DMS153 (cell line): ENCODE measurements at places on chromosomes 3 and 15.

DNA sequence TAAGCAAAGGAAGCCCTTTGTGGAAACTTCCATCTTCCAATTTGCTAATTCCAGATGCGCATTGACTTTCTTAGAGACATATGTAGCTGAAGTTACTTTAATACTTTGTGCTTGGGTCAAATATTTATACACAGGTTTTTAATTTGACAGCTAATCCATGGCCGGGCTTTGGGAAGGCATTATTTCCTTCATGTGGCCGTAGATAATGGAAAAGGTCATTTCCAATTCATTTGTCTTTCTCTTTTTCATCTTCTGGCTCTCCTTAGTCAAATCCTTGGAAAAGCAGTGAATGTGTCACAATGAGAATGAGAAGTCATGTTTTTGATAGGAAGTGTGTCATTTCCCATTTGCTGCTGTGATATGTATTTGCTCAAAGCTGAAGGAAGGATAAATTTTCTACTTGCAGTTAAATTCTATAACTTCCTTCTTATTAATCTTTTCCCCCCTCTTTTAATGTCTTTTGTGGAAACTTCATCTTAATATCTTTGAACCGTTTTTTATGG is 323.3 kb downstream of the CLSTN2 start:
- DNase-seq: no peak

DNA sequence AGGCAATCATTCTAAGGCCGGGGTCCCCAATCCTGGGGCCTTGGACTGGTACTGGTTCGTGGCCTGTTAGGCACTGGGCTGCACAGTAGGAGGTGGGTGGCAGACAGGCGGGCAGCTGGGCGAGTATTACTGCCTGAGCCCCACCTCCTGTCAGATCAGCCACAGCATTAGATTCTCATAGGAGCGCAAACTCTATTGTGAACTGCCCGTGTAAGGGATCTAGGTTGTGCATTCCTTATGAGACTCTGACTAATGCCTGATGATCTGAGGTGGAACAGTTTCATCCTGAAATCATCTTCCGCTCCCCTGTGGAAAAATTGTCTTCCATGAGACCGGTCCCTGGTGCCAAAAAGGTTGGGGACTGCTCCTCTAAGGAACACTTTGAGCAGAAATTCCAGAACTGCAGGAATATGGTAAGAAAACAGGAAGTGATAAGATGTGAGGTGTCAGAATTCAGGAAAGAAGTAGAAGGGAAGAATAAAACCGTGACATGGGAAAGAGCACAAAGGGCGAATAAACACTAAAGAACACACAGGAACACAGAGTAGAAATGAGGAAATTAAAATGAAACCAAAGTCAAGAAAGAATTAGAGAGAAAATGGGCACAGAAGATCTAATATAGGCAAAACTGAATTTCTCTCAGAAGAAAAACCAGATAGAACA is 57.6 kb downstream of the PDCD6IP start:
- no peak for DNase-seq

DNA sequence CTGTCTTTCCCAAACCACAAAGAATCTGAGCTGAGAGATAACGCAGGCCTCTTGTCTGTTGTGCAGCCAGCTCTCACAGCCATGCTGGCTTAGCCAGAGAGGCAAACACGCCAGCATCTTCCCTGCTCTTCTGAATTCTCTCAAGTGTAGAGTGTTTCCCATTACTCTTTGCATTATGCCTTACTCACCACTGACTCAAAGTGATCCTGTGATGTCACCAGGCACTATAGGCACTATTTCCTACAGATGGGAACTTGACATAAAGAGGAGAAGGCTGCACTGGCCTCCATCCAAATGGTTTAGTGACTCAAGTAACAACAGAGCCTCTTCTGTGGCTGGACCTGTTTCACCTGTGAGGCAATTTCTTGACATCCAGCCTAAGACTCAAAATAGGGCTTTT is 44.4 kb downstream of the PDZRN3 start:
- DNase-seq: no peak

- no peak for DNase-seq
Observed at GRCh38 chr3:101255441-101255840, 64.9 kb downstream of the IMPG2 start.

GRCh38 chr15:58559904-58560588 is 128.3 kb downstream of the LIPC start:
- DNase-seq: no peak

GRCh38 chr15:82183121-82184031 is 79.2 kb downstream of the EFL1 start:
- no peak for DNase-seq

GRCh38 chr15:53457479-53457878 is 302.0 kb downstream of the WDR72 start:
- no peak for DNase-seq

DNA sequence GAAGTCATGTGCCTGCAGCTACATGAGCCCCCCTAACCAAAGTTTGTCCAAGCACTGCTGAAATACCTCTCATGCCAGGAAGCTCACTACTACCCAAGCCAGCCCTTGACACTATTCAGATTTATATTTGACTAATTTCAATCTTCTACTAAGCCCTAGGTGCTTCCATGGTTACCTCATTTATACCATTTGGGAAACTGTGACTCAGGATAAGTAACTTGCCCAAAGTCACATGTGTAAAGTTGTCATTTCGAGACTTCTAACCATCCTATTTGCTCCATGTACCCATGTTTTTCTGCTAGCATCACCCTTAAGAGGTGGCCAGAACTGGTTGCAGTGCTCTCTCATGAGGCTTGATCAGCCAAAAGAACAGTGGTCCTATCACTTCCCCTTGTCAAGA is 20.7 kb upstream of the TIMP4 start:
- no peak for DNase-seq

DNA sequence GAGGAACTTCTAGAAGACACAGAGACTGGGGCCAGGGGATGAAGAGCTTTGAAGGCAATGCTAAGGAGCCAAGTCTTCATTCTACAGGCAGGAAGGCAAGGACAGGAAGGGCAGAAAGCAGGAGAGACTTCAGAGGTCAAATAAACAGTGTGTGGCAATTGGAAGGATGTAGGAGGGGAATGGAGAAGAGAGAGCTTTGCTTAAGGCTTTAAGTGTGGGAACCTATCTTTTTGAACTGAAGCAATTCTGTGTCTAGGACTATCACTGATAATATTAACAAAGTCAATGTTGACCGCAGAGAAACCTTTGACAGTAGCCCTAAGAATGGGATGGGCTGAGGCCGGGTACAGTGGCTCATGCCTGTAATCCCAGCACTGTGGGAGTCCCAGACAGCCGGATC is 325.0 kb downstream of the FOXP1 start:
- no peak for DNase-seq

- DNase-seq: no peak
Observed at GRCh38 chr15:63118854-63119253, 2.8 kb upstream of the LACTB start.

DNA sequence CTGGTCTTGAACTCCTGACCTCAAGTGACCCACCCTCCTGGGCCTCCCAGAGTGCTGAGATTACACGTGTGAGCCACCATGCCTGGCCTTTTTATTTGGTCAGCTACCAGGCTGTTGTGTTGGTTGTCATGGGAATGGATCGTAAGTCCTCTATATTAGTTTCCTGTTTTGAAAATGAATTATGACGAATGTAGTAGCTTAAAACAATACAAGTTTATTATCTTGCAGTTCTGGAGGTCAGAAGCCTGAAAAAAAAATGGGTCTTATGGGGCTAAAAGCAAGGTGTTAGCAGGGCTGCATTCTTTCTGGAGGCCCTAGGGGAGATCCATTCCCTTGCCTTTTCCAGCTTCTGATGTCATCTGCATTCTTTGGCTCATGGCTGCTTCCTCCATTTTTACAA is 25.1 kb upstream of the HERC1 start:
- no peak for DNase-seq

- DNase-seq: no peak
Observed at GRCh38 chr15:46126581-46126980, 491.8 kb downstream of the SQOR start.

GRCh38 chr15:35876762-35877161 is 330.8 kb upstream of the DPH6 start:
- DNase-seq: no peak

- peak; percentile 35 for DNase-seq
Observed at GRCh38 chr3:133930341-133930933, 34.8 kb upstream of the RAB6B start.

- DNase-seq: peak; percentile 0
Observed at GRCh38 chr3:15108082-15108545, 9.2 kb upstream of the RBSN start.

- no peak for DNase-seq
Observed at GRCh38 chr3:133463347-133463860, 63.5 kb downstream of the BFSP2 start.

DNA sequence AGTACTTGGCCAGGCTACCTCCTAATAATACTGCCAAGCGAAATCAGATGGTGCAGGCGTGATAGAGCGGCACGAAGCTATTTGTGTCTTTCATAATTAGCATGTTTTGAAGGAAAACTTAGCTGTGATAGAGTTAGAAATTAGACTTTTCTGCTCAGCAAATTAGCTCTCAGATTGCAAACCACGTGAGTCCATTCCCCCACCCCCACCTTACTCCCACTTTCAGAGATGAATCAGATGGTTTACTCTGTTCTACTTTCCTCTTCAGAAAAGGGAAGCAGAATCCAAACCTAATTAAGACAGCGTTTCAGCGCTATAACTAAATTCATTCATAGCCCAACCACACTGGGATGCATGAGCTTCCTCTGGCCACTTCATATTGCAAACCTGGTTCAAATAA is 214.6 kb downstream of the SLCO3A1 start:
- no peak for DNase-seq

DNA sequence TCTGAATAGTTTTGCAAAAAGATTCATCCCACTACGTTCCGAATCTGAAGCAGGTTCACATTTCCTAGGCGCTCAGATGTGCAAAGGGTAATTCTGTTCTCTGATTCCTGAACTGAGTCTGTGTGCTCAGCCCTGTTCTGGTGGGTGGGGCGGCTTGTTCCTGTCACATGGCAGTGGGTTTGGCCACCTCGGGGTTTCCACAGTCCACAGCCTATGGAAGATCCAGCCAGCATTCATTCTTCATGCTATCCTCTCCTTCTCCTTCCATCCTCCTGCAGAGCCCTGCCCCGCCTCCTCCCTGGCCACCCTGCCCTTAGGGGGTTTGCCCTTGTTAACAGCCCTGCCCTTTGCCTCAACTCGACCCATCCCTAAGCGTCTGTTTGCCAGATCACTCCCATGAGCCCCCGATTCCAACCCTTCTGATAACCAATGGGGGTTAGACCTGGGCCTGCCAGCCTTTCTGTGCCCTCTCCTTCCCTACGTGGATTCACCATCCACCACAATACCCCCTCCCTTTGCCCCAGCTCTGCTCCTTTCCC is 31.0 kb downstream of the PRR20G start:
- no peak for DNase-seq

- no peak for DNase-seq
Observed at GRCh38 chr3:13574798-13575451, 26.0 kb downstream of the FBLN2 start.

- DNase-seq: no peak
Observed at GRCh38 chr15:52682200-52682599, 3.0 kb upstream of the ATOSA start.

GRCh38 chr15:93042211-93042610 is 46.8 kb downstream of the RGMA start:
- no peak for DNase-seq

DNA sequence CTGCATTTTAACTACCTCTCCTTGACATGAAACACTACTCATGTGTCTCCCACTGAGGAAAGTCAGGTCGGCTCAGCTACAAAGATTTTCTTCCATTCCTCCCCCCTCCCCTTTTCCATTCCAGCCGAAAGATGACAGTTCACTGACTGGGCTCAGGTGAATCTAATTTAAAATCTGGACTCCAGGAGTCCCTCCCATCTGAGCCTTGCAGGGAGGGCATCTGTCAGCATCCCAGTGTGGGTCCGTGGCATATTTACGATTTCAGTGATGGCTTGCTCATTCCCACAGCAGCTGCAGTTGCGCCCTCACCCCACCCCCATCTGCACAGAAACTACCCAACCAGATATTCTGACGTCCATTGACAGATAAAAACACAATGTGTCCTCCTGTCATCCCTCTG is 153.7 kb upstream of the ARRDC4 start:
- no peak for DNase-seq

DNA sequence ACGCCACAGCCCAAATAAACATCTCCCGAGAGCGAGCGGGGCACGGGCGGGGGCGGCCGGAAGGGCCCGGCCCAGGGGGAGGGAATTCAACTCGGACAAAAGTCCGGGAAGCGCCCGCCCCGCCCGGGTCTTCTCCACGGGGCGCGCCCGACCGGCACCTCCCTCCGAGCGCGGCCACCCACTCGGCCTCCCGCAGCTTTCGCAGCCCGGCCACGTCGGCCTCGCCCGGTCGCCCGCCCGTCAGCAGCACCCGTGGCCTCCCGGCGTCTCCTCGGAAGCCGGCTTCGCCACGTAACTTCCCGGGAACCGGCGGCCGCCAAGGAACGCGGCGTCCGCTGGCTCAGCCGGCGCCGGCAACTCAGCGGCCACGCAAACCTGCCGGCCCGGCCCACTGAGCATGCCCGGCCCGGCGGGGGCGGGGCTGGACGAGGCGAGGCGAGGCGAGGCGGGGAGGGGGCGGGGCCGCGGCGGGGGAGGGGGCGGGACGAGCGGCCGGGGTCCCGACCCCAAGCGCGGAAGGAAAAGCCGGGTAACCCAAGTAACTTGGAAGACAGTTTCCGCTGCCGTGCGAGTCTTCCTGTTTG is at the start of gene TJP1:
TSS of gene TJP1 (minus strand) at position 369 of the 584 bp plus-strand sequence. CDS start 440 bp downstream, outside the sequence.
- DNase-seq: peak; percentile 11

GRCh38 chr3:13621381-13622221 is 72.7 kb downstream of the FBLN2 start:
- no peak for DNase-seq

GRCh38 chr3:30282154-30282696 is 324.2 kb upstream of the TGFBR2 start:
- DNase-seq: no peak

DNA sequence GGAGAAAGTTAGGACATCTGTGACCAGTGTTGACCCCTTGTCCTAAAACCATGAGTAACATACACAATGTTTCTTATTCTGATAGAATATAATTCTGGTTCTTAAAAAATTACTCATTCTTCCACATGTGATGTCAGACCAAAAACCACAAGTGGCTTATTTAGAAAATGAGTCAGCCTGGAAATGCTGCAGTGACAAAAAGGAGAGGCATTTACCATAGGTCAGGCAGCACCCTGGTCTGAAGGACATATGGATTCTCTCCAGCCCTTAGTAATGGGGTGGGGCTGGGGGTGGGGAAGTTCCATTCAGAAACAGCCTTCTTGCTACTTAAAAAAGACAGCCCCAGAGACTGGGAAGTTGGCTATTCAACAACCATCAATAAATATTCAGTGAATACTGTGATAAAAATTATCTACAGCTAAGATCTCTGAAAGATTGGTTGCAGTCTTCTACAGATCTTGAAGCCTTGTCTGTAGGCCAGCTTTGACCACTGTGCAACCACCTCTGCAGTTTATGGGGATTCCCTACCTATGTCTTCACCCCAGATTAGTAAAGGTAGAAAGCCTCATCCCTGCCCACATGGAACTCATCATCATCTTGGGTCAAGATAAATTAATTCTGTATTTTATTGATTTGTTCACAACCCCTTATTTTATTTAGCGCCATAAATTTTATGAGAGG is 34.9 kb upstream of the TIMP4 start:
- no peak for DNase-seq
